NCI-H2029 treated with DMSO at 0.1 percent for 48 hours (cell line): ENCODE measurements at places on chromosomes 3 and 15.

- no peak for DNase-seq
Measured at GRCh38 chr3:167493244-167493643, 19.4 kb upstream of the SERPINI2 start.

GRCh38 chr3:115111632-115112031 is 35.5 kb downstream of the ZBTB20 start:
- no peak for DNase-seq

- DNase-seq: peak; percentile 9
Measured at GRCh38 chr15:72961346-72961745, 90.9 kb upstream of the NEO1 start.

GRCh38 chr3:108292905-108293328 is 3.4 kb upstream of the HHLA2 start:
- DNase-seq: no peak

- no peak for DNase-seq
Measured at GRCh38 chr3:175879417-175879816, 1020.3 kb downstream of the NAALADL2 start.

- DNase-seq: no peak
Measured at GRCh38 chr15:63484433-63485186, 19.8 kb upstream of the USP3 start.

DNA sequence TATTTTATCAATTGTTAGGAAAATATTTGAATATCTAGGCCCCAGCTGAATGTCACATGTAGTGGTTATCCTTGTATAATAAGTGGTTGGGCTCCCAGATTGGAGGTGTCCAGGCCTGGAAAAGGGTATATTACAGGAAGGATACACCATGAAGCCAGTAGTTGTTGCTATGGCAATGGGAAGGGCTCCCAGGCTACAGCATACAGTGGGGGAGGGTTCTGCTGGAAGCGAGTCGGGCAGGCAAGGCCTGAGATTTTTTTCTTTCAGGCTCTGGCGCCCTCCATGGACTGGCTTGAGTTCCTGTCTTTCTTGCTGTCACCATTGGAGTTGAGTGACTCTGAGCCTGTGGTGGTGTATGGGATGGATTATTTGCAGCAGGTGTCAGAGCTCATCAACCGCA is 8.9 kb downstream of the ECE2 start:
- DNase-seq: peak; percentile 64

- no peak for DNase-seq
Measured at GRCh38 chr3:38119248-38119544, 17.7 kb downstream of the ACAA1 start.

GRCh38 chr3:58585994-58586393 is 8.8 kb upstream of the FAM107A start:
- DNase-seq: no peak

DNA sequence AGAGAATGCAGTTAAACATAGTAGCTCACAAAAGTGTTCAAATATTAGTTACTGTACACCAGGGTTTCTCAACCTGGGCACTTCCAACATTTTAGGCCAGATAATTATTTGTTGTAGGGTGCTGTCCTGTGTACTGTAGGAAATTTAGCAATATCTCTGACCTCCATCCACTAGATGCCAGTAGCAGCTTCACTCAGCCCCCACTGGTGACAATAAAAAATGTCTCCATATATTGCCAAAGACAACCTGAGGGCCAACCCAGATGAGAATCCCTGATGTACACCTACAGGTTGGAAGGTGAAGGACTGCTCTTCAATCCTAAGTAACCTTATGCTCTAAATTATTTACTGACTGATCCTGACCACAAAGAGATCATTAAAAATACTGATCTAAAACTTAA is 32.5 kb downstream of the DCUN1D1 start:
- DNase-seq: no peak

GRCh38 chr3:127071597-127072001 is 88.7 kb downstream of the PLXNA1 start:
- DNase-seq: no peak

- DNase-seq: no peak
Measured at GRCh38 chr15:89642106-89642505, 13.2 kb downstream of the KIF7 start.

- DNase-seq: no peak
Measured at GRCh38 chr3:99543796-99544195, 94.6 kb upstream of the COL8A1 start.

DNA sequence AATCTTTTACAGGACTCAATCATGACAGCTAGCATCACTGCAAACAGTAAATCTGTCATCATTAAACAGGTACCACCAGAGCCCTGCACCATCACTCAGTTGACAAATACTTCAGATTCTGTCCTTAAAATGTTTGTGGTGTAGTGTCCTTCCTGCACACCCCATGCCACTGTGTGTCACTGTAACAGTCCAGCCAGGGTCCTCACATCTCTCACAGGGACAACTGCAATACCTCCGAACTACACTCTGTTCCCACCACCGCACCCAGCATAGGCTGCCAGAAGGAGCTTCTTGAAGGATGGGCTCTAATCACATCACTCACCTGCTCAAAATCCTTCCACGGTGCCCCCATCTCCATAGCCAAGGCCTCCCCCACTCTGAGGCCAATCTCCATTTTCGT is 90.2 kb upstream of the FGF12 start:
- DNase-seq: no peak

GRCh38 chr15:57923306-57923705 is 142.2 kb downstream of the ALDH1A2 start:
- DNase-seq: no peak

DNA sequence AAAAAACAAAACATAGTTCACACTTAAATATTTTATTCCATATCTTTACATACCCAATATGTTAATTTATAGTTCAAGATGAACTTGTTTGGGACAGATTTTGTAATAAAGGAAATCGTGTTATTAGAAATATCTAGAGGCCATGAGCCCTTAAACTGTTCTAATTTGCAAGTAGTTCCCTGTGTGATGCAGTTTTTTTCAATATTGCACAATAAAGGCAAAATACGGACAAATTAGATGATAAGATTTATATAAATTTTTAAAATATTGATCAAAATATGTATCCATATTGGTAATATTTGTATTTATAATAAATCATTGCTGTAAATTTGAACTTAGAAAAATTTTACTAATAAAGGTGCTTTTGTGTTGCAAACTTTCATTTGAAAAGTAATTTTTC is 23.8 kb downstream of the CTNNB1 start:
- no peak for DNase-seq

- no peak for DNase-seq
Measured at GRCh38 chr15:42111924-42112323, 17.6 kb upstream of the PLA2G4D start.

- DNase-seq: no peak
Measured at GRCh38 chr15:50249704-50250103, 15.8 kb downstream of the HDC start.
